ENCODE measurements at places on chromosomes 11 and 22.

DNA sequence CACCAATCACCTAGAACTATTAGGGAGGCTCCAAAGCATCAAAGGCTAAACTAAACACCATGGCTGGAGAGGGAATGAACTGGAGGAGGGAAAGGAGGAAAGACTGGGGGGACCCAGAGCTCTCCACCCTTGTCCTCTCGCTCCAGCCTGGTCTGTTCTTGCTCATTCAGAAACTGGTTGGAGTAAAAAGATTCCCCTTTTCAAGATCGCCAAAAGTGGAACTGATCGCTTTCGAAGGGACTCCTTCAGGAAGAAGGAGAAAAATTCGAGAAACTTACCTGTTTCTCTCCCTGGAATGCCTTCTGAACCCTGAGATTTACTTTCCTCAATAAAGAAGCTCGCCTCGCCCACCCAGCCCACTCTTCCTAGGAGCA lies 46.9 kb downstream of the OR4D9 start:
- no peak for DNase-seq

DNA sequence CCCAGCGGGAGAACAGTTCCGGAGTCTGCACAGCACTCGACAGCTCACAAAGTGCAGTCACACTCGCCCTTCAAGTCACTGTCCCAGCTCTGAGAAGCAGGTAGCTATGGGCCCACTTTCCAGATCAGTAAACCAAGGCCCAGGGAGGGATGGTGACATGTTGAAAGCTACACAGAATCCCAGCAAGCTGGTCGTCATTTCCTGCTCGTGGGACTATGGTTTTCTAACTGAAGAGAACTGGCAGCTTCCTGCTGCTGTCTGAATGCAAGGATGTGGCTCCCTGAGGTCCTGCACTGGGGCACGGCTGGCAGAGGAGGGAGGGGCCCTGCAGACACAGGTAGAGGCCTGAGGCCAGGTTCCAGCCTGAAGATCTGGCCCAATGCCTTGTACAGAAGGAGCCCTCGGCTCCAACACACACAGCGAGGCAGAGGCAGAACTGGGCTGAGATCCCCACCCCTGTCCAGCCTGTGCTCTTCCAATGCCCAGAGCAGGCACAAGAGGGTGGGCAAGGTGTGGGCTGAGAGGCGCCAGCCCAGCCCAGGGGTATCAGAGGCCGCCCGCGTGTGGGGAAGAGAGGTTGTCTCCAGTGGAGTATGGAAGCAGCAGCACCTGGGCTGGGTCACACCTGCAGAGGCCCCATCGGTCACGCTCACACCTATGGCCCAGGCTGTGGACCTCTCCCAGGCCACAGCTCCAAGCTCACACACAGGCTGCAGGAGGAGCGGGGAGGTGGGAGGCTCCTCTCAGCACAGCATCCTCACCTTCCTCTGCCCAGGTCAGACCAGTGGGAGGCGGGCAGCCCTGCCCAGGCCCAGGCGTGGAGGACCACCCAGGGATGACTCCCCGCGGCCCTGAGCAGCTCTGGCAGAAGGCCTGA lies 119.2 kb downstream of the PHF21B start:
- no peak for DNase-seq

- no peak for DNase-seq
Measured at GRCh38 chr22:20012741-20013331, 3.8 kb downstream of the ARVCF start.

GRCh38 chr22:26658671-26659478 lies 1.5 kb downstream of the MIAT start:
- peak; percentile 84 for DNase-seq

- DNase-seq = no peak
Measured at GRCh38 chr11:68806931-68807844, 34.5 kb downstream of the CPT1A start.

GRCh38 chr11:116989184-116989583 lies 109.0 kb downstream of the SIK3 start:
- no peak for DNase-seq

DNA sequence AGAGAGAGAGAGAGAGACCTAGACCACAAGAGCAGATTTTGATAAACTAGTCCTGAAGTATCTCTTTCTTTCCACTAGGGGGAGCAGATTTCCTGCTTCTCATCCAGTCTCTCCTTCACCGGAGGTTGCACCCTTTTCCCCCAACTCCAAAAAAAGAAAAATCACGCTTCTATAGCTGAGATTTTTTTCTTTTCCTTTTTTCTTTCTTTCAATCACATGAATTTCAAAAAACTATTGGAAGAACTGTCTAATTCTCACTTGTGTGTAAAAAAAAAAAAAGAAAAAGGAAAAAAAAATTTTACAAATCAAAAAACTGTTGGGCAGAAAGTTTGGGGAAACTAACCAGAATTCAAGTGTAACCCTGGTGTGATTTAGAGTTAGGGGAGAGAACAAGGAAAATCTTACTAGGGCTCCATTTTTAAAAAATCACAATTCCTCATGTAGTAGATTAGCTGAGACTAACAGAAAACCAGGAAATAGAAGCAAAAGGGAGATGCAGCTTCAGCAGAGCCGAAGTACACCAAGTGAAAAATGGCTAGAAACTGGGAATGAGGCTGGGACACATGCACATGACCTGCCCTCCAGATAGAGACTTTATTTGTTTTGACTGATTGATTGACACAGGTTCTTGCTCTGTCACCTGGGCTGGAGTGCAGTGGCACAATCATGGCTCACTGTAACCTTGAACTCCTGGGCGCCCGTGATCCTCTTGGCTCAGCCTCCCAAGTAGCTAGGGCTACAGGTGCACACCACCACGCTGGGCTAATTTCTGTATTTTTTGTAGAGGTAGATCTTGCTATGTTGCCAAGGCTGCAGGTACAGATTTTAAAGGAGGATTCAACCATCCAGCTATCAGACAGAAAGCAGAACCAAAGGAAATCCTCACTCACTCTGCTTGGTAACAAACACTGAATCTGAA lies 27.1 kb downstream of the SDHD start:
- no peak for DNase-seq

- DNase-seq = no peak
Measured at GRCh38 chr11:116202922-116203321, 569.9 kb downstream of the BUD13 start.

GRCh38 chr11:64126796-64127195 lies 39.1 kb downstream of the MACROD1 start:
- DNase-seq = no peak

DNA sequence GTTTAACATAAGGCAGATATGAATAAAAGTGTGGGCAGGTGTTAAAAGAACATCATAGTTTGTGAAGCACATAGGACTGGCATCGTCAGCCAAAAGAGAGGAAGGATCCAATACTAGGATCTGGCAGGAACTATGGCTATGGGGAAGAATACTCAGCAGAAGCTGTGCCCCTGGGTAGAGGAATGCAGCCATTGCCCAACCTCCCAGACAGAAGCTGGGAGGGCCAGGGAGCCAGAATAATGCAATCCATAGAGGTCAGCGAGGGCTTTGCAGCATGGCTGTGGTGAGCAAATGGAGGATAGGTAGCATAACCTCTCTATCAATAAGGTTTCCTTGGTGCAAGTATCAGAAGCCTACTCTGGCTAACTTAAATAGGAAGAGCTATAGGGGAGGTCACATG lies 11.7 kb upstream of the CSTF3 start:
- DNase-seq = no peak

DNA sequence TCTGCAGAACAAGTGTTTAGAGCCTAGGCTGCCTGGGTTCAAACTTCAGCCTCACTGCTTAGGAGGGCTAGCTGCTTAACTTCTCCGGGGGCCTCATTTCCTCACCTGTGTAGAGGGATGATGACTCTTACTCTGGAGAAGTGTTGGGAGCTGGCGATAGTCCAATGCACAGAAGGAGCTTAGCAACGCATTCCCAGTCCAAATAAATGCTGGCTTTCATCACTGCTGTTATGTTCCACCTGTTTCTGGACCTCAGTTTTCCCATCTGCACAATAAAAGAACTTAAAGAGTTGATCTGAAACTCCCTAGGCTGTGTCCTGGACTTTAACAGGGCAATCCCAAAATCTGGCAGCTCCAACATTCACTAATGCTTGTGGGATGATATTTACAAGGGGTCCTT lies 337.8 kb downstream of the MIAT start:
- DNase-seq = no peak

DNA sequence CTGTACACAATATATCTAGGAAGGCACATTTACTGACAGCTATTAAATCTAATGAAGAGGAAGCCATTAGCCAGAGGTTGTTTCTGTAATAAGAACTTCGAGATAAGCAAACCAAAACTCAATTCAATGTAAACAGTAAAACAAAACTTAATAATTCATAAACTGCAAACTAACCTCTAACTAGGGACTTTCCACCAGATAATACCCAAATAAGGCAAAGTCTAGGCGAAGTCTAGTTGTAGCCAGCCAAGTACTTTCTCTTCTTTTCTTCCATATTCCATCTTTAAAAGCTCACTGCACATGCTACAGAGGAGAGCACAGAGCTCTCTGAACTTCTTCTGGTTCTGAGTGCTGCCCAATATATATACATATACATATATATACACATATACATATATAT lies 229.9 kb upstream of the ANO5 start:
- DNase-seq = no peak

- no peak for DNase-seq
Measured at GRCh38 chr11:70030412-70030811, 47.7 kb upstream of the ANO1 start.

- no peak for DNase-seq
Measured at GRCh38 chr11:3876613-3877012, 21.1 kb downstream of the STIM1 start.

DNA sequence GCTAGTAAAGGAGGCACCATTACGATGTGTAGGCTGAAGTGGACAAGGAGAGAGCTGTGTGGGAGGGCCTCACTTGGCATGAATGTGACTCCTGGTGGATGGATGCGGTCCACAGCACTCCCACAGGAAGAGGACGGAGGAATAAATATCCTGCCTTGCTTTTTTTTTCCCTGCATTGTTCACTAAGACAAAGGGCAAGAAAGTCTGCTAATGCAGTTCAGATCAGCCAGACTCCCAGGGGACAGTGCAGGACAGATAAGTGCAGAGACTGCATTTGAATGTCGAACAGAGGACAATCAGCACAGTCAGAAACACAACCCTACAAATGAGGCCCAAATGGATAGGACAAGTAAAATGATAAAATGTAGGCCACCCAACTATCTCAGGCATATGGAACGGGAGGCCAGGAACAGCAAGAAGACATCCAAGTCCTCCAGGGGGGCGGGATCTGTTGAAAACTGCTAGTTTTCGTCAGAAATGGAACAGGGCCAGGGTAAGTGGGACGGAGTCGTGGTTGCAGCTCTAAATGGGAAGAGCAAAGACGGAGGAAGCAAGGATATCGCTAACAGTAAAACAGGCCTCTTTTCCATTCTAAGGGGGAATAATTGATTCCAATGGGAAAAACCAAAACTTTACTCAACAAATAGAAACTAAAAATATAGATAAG lies 25.2 kb upstream of the OR8B8 start:
- no peak for DNase-seq

GRCh38 chr22:45799291-45799690 lies 127.7 kb downstream of the ATXN10 start:
- DNase-seq = no peak

- DNase-seq = no peak
Measured at GRCh38 chr11:93221539-93221938, 23.7 kb upstream of the SLC36A4 start.

GRCh38 chr22:20866736-20867135 lies 7.9 kb downstream of the SNAP29 start:
- no peak for DNase-seq

- DNase-seq = no peak
Measured at GRCh38 chr11:60966890-60967289, 4.6 kb upstream of the CD6 start.

DNA sequence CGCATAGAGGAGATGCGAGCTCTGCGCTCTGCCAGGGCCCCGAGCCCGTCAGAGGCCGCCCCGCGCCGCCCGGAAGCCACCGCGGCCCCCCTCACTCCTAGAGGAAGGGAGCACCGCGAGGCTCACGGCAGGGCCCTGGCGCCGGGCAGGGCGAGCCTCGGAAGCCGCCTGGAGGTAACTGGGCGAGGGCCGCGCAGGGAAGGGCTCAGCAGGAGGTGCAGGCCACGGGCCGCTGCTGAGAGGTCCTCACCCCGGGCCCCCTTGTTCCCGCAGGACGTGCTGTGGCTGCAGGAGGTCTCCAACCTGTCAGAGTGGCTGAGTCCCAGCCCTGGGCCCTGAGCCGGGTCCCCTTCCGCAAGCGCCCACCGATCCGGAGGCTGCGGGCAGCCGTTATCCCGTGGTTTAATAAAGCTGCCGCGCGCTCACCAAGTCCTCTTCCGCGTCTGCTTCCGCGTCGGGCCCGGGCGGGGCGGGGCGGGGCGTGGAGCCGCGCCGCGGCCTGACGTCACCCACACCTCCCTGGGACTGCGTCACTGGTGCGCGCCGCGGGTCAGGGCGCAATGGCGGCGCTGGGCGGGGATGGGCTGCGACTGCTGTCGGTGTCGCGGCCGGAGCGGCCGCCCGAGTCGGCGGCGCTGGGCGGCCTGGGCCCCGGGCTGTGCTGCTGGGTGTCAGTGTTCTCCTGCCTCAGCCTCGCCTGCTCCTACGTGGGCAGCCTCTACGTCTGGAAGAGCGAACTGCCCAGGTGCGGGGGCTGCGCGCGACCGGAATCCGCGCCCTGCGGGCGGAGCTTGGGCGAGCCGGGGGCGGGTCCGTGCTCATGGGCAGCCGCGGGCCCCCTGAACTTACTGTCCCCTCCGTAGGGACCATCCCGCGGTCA lies at the start of gene RCE1:
Gene RCE1 (plus strand): TSS at position 546 of the 880 bp plus-strand sequence. CDS start 15 bp downstream, at position 561.
- peak; percentile 95 for DNase-seq

GRCh38 chr11:117888139-117888566 lies 11.7 kb upstream of the FXYD6 start:
- DNase-seq = no peak

DNA sequence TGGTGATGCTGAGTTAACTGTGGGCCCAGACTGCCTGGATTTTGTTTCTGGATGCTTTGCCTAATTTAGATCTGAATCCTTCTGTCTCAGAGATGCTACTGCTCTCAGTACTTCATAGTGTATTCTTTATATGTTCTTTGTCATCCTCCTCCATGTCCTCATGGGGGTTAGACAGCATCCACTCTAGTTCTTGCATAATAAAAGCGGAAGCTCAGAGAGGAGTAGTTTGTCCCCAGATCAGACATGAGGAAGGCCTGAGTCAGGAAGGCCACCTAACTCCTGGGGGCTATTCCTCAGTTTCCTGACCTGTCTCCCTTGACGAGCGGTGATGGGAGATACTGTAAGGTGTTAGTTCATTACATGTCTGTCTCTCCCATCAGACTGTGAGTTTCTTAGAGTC lies 90.2 kb downstream of the SCN3B start:
- no peak for DNase-seq

DNA sequence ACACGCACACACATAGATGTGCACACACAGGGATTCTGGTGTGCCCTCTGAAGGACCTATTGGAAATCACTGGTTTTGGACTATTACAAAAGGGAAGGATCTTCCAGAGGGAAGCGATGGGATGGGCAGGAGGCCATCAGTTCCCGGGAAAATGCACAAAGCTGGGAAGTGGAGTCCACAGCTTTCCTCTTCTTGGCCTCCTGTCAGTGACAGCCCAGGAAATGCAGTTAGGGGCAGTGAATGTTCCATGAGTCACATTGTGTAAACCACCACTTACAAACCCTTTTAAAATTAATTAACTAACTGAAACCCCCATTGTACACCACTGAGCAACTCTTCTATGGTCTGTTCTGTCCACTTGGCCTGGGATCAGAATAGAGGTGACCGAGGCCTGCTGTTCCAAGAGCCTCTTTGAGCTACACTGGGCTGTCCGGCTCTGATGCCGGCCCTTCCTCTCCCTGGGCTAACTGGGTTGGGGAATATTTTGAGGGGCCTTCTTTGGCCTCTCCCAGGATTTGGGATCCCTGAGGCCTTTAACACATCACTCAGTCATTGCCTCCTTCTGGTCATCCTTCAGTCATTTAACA lies 137.7 kb downstream of the FEZ1 start:
- DNase-seq = no peak
